ELR (cell line): ENCODE measurements at places on chromosomes 3 and 15.

DNA sequence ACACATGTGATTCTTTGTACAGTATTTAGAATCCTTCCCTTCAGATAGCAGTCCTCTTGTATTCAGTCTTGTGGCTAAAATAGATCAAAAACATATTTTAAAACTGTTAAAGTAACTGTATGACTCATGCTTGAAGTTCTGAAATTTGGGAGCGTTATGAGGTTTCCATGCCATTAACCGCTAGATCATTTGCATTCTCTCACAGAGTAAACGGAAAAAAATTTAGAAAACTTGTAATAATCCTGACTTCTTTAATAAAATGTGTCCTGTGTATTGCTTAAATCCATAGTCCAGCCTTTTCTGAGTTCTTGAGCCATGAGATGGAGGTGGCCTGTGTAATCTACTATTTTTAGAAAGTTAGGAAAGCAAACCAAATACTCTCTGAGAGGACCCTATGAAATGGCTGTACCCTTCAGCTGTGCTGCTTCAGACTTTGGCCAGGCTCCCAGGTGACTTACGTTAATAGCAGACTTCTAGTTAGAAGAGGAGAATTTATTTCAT lies 33.8 kb downstream of the MBNL1 start:
- DNase-seq = peak; percentile 75

DNA sequence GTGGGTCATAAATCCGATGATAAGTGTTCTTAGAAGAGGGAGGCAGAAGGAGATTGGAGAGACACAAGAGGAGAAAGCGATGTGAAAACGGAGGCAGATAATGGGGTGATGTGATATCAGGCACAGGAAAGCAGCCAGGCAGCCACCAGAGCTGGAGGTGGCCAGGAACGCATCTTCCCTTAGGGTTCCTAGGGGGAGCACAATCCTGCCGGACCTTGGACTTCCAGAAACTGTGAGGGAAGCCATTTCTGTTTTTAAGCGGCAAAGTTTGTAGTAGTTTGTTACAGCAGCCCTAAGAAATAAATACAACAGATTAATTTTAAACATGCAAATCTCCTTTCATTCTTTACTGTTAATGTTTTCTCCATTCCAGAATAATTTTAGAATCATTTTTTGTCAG lies 259.9 kb upstream of the TMC3 start:
- no peak for DNase-seq

DNA sequence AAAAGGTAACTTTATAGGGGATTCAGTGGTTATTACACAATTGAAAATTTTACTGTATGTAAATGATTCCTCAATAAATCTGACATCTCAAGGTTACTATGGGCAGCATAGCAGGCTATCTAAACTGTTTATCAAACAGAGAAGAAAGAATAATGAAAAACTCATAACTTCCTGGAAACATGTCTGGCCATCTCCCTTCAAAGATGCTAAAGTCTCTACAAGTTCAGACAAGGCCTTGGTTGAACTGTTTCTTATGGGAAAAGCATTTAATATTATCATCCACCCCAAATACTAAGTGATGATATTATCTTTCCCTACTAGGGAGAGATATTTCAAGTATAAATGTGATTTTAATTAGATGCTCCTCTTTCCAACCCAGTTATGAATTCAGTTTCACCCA lies 114.9 kb downstream of the ARRDC4 start:
- no peak for DNase-seq

DNA sequence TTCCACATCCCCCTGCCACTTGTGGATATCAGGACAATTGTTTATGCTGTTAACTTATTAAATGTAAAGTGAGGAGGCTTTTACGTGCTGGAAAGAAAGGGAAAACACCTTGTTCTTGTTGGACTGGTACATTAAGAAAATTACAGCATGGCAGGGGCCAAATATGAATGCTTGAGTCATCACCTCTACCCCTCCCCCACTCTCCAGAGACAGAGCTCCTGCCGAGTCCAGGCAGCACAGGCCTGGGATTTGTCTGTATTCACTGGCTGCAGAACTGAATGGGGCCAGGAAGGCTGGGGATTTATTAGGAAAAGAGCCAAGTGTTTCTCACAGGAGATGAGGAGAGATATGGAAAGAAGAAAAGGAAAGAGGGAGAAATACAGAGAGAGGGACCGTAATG lies 308.9 kb downstream of the EPHB1 start:
- no peak for DNase-seq

- DNase-seq = no peak
Measured at GRCh38 chr3:164250923-164251322, 827.4 kb downstream of the SI start.

- peak; percentile 67 for DNase-seq
Measured at GRCh38 chr3:71185733-71186455, 397.6 kb downstream of the FOXP1 start.

- peak; percentile 67 for DNase-seq
Measured at GRCh38 chr3:14780927-14781507, 37.7 kb upstream of the FGD5 start.

DNA sequence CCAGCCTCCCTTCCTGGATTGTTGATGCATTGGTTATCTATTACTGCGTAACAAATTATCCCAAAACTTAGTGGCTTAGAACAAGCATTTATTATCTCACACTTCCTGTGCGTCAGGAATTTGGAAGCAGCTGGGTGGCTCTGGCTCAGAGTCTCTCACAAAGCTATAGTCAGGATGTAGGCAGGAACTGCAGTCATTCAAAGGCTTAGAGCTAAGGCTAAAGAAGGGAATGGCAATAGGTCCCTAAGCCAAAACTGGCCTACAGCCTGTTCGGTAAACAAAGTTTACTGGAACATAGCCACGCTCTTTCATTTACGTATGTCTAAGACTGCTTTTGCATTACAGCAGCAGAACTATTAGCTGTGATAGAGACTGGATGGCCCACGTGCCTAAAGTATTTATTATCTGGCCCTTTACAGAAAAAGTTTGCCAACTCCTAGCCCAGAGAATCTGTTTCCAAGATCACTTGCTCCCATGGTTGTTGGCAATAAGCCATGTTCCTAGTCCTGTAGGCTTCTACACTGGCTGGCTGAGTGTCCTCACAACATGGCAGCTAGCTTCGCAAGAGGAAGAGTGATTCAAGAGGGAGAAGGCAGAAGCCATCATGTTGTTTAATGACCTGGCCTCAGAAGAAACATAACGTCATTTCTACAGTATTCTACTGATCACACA lies 132.4 kb downstream of the SNRK start:
- DNase-seq = peak; percentile 15

DNA sequence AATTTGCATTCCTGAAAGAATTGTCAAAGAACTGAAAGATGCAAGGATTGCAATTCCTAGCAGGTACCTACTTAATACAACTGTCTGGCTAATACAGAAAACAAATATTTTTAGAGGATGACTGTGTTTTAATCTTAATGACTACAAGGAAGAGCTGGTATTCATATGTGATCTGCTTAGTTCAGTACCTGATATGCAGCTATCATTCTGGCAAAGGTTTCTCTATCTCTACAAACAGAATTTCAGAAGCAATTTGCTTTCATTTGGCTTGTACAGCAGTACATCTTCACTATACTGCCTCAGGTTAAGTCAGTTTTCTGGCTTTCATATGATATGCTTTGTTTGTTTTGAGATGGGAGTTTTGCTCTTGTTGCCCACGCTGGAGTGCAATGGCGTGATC lies 51.3 kb downstream of the TBL1XR1 start:
- no peak for DNase-seq

DNA sequence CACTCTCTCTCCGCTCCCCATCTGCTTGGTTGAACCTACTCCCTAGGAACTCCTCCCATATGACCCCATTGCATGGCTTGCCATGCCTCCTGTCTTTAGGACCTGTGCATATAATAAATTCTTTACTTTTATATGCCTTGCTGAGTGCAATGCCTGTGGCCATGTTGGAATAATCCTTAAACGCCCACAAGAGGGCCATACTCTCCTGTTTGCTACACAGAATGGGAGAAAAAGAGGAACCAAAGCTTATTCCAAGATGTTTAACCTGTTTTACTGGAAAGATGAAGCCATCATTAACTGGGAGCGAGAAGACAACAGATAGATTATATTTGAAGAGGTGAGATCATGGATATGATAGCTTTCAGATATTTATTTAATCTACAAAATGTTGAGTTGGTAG lies 1097.8 kb downstream of the NAALADL2 start:
- DNase-seq = peak; percentile 2

GRCh38 chr15:65927545-65927944 lies 58.3 kb downstream of the RAB11A start:
- peak; percentile 24 for DNase-seq

- no peak for DNase-seq
Measured at GRCh38 chr3:7062714-7063113, 201.8 kb downstream of the GRM7 start.

GRCh38 chr15:60937278-60937677 lies 291.8 kb downstream of the RORA start:
- DNase-seq = no peak

- DNase-seq = peak; percentile 89
Measured at GRCh38 chr3:71104121-71104541, 479.4 kb downstream of the FOXP1 start.

DNA sequence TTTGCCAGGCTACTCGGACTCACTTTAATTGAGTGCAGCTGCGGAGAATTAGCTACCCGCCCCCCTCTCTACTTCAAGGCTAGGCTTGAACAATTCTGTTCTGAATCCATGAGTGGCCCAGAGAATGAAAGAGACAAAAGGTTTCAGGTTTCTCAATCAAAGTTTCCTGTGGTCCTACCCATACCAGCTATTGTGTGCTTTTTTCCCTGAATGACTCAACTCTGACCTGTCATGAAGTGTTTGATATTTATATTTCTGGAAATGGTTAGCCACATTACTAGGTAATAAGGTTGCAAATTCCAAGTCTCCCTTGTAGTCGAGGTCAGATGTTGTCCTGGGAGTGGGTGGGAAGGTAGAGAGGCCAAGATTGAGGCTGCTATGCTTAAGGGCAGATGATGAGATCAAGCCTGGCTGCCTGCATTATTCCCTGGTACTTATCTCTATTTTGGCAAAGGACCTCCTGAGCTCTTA lies 392.7 kb upstream of the TBL1XR1 start:
- DNase-seq = peak; percentile 63

DNA sequence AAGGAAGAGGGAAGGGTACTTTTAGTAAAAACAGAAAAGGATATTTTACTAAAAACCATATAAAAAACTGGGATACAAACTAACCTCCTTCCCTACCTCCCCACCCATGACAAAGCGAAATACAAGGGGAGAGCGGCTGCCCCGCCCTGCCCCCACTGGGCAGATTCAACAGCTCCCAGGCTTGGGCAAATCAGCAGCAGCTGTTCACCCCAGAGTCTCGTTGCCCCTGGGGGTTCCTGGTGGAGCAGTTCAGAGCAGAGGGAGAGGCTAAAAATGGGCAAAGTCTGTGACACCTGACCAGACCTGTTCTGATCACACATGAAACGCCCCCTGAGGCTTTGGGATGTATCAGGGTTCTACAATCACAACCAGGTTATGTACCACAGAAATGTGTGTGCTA lies 2.5 kb upstream of the ETFA start:
- DNase-seq = no peak

DNA sequence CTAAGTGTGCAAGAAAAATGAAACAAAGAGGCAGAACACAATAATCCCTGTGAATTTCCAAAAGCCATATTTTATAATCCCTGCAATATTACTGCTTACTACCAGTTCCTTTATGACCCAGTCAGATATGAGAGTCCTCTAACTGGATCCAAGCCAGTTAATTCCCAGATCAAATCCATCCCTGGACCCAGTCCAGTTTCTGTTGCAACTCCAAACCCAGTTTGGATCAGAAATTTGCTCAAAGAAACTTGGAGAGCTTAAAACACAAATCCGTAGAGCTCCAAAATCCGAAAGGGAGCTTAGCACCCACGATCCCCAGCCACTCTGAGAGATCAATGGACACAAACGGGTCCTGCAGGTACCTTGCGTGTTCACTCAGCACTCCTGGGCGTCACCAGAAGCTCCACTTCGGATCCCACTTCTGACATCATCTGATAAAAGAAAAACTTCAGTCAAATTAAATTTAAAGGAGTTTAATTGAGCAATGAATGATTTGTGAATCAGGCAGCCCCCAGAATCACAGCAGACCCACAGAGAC lies 32.6 kb upstream of the THUMPD3 start:
- DNase-seq = no peak

- no peak for DNase-seq
Measured at GRCh38 chr3:64773137-64773536, 85.3 kb upstream of the ADAMTS9 start.

- no peak for DNase-seq
Measured at GRCh38 chr15:52714968-52715367, 35.8 kb upstream of the ATOSA start.

- no peak for DNase-seq
Measured at GRCh38 chr3:15079091-15079490, 14.0 kb upstream of the MRPS25 start.
